ENCODE measurements at places on chromosomes 2 and 18.

DNA sequence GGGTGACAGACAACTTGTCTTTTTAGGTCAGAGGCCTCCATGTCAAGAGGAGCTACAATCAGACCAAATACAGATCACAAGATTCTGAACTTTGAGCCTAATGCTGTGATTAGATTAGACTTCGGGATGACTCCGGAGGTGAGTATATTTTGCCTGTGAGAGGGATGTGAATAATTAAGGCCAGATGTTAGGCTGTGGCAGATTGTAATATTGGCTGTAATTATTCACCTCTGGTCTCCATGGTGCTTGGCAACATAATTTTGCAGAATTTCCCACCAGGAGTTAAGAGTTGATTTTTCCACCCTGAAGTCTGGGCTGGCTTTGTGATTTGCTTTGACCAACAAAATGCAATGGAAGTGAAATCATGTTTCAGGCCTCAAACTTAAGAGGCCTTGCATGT lies 108.2 kb upstream of the CWC22 start:
- no peak for DNase-seq

DNA sequence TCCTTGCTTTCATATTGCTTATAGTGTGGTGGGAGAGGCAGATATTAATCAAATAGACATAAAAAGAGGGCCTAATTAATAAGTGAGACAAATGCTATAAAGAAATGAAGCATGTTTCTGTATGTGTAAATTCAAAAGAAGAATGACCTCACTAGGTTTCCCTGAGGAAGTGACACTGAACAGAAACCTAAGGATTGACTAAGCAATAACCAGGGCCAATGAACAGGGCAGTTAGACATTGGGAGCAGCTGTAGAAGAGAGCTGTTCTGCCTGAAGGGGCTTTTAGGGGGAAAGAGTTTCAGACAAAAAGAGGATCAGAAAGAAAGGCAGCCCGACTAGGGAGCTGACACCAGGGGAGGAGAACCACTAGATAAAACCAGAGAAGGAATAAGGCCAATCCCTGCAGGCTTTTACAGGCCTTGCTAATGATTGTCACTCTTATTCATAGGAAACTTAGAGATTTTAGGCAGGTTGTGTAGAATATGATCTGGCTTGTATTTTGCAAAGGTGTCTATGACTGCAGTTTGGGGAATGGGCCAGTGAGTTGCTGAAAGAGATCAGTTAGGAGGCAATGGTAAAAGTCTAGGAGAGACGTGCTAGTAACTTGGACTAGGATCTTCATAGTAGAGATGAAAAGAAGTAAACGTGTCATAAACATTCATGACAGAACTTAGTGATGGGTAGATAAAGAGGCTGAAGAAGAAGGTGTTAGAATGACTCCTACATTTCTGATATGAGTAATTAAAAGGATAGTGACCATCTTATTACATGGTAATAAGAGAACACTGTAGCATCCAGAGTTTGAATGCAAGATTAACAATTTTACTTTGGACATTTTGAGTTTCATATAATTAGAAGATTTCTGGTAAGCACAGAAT lies 26.8 kb upstream of the NABP1 start:
- no peak for DNase-seq

DNA sequence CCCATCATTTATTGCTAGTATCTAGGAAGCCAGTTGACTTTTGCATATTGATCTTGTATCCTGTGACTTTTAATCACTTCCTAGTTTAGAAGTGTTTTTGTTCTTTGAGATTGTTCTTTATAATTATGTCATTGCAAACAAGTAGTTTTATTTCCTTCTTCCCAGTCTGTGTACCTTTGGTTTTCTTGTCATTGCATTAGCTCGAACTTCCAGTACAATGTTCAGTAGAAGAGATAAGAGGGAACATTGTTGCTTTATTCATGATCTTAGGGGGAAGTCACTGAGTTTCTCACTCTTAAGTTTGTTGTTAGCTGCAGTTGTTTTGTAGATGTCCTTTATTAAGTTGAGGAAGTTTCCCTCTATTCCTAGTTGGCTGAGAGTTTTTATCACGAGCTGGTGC lies 61.0 kb downstream of the TRAPPC12 start:
- no peak for DNase-seq

GRCh38 chr18:76803814-76804213 lies 18.5 kb upstream of the ZNF236 start:
- peak; percentile 51 for DNase-seq

DNA sequence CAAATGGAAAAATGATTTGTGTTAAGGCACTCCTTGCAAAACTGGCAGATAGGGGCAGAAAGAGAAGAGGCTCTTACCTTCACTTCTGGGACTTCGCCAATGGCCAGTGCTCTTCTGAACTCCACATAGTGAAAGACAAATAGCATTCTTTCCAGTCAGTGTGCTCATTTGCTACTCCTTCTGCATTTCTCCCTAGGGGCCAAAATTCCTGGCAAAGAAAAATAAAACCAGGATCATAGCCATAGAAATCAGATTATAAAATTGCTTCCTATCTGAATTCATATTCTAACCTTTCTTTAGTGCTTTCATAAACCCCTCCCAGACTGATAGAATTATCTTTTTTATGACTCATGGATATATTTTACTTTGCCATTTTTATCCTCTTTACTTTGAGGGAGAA lies 56.9 kb upstream of the PELI1 start:
- DNase-seq: no peak

GRCh38 chr2:109135359-109136197 lies 6.6 kb downstream of the SH3RF3 start:
- DNase-seq: no peak

DNA sequence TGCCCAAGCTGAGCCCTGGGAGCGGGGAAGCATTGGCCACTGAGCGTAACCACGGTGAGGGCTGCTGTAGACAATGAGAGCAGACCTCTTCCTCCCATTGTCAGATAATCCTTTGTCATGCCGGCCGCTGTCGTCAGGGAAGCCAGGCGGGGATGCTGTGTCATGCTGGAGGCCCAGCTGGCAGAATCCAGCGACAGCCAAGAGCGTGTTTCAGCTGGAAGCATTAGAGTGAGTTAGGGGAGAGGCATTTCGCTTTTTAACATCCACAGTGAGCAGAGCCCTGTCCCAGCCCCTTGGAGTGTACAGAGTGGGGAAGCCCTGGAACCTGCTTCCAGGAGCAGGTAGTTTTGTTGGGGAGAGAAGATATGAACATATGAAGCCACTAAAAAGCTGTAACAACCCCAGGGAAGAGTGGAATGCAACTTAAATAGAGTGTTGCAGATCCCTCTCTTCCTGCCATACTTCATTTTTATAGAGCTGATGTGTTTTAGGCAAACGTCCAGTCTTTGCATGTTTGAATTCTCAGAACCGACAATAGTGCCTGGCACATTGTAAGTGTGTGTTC lies 7.0 kb downstream of the CTIF start:
- no peak for DNase-seq

Data from activated naive CD4-positive, alpha-beta T cell (primary cell).